ENCODE measurements at places on chromosomes 2 and 18.
A peak's percentile ranks its signal among the peaks of the same experiment; 100 is the strongest.

GRCh38 chr2:241190291-241190981 is 2.0 kb downstream of the ANO7 start:
- no peak for DNase-seq

GRCh38 chr2:120936476-120937334 is 201.0 kb downstream of the GLI2 start:
- DNase-seq: no peak

GRCh38 chr2:109448946-109449788 is 164.6 kb downstream of the SEPTIN10 start:
- DNase-seq: no peak

GRCh38 chr2:234252772-234253171 is 202.3 kb downstream of the SPP2 start:
- DNase-seq: no peak

DNA sequence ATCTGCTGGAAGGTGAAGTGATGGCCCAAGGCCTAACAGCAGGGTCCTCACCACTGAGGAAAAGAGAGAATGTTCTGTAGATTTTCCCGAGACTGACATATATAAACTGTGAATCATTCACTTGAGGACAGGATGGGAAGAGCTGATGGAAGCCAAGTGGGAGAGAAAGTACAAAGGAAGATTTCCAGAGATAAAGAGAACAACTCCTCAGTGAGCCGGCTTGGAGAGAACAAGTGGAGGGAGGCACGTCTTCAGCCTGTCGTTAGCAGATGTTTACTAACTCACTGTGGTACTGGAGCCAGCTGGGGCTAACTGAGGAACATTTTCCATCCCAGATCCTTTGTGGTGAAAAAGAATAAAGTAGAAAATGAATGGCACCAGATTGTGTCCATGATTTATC is 552.9 kb upstream of the TNP1 start:
- DNase-seq: no peak

DNA sequence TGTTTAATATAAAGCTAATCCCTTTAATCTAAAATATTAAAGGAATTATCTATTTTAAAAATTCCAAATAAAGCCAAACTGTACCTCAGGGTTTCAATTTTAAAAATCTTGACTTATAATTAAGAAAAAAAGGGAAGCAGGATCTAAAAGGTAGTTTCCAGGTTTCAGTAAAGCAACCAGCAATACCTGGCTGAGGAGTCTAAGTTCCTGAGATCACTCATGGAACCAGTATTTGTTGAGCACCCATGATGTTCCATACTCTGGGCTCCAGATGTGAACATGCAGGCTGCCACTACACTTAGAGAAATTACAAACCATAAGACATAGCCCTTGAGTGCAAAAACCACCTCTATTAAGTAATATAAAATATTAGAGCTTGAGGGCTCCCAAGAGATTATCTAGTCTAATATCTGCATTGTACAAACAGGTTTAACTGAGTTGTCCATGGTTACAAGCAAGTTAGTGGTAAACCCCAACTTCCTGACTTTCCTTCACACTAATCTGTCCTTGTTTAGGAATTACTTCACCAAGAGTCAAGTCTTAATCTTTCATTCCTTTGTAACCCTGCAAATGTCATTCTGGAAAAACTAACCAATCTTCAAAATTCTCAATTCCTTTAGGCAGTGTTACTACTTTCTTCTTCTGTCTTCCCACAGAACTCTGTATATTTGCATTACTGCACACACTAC is 49.2 kb downstream of the CLASP1 start:
- no peak for DNase-seq

- DNase-seq: no peak
Observed at GRCh38 chr2:150663143-150663542, 175.7 kb upstream of the RND3 start.

- DNase-seq: peak; percentile 42
Observed at GRCh38 chr18:51361130-51361860, 163.8 kb upstream of the MEX3C start.

All from glomerular endothelial cell (primary cell).